ENCODE measurements at places on chromosomes 1 and 21.

GRCh38 chr1:60762911-60763310 is 319.4 kb upstream of the NFIA start:
- DNase-seq, result no peak

DNA sequence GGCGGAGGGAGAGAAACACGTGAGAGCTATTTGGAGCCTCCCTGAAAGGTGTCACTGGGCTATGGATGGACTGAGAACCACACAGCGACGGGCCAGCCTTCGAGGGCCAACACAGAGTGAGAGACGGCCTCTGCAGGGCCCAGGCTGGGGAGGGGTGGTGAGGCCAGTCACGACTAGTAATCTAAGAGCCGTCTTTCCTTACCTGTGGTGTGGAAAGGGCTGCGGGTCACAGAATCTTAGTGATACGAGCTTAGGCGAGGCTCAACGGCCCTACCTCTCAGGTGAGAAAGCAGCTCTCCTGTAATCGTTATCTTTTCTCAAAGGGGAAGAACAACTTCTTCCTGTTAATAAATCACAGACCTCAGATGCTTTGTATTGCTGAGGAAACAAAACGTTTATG is 33.4 kb upstream of the COX20 start:
- no peak for DNase-seq

DNA sequence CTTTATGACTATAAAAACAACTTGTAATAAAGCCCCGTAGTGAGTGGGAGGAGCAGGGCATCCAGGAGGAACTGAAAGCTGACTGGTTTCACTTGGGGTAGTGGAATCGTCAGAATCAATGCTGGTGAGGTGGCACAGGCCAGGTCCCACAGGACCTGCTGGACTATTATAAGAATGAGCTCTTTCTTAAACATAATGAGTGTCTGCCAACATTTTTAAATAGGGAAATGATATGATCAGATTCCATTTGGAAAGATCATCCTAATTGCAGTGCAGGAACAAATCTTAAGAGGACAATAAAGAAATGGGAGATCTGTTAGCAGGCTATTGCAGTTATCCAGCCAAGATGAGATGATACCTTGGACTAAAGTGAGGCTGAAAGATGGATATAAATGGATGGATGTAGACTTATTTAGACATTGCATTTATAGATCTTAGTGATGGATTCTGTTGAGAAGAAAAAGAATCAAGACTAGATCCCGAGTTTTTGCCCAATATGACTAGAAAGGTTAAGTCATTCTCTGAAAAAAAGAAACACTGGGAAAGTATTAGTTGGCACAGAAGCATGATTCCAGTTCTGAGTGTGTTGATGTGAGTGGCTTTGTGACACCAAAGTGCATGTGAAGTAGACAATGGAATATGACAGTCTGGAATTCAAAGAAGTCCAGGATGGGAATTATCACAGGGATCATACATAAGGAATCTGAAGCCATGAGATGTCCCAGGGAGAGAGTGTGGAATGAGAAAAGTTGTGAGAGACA is 153.3 kb upstream of the SGIP1 start:
- no peak for DNase-seq

GRCh38 chr21:43619856-43620255 is 39.4 kb downstream of the HSF2BP start:
- DNase-seq, result no peak

DNA sequence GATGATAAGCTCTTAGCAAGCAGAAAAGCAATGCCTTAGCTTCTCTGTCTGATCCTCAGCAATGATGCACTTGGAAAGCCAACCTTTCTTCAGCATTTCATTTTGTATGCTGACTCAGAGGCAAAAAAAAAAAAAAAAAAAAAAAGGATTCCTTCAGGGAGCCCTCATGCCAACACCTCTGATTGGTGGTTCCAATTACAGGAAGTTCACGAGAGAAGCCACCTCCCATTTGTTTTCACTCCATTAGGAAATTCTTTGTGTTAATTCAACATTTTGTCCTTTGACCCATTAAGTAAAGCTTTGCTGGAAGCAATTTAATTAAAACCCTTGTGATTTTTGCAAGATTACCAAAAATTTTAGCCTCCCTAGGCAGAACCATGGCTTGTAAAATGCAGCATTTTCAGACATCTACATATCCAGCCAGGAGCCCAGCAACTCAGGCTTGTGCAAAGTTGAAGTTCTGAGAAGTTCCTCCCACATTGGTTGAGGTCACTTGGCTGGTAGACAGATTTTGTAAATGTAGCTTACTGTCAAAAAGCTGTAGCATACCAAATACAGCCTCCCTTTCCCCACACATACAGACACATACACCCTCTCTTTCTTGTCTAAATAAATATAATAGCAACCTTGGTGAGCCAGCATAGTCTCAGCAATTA is 27.1 kb upstream of the VTCN1 start:
- DNase-seq, result no peak

- no peak for DNase-seq
Observed at GRCh38 chr1:161082996-161083747, 6.2 kb downstream of the NECTIN4 start.

- DNase-seq, result no peak
Observed at GRCh38 chr1:1915911-1916840, 1.1 kb downstream of the CALML6 start.

GRCh38 chr1:923131-923990 is at the start of gene SAMD11:
Gene SAMD11 (plus strand): TSS chr1:923923. CDS start chr1:924432, 509 bp downstream.
- peak; percentile 56 for DNase-seq

GRCh38 chr1:9903801-9904527 is 6.1 kb downstream of the CTNNBIP1 start:
- no peak for DNase-seq

- DNase-seq, result no peak
Observed at GRCh38 chr1:16442941-16443340, 2.4 kb downstream of the NECAP2 start.

GRCh38 chr1:31376375-31377134 is 3.7 kb upstream of the FABP3 start:
- DNase-seq, result no peak

DNA sequence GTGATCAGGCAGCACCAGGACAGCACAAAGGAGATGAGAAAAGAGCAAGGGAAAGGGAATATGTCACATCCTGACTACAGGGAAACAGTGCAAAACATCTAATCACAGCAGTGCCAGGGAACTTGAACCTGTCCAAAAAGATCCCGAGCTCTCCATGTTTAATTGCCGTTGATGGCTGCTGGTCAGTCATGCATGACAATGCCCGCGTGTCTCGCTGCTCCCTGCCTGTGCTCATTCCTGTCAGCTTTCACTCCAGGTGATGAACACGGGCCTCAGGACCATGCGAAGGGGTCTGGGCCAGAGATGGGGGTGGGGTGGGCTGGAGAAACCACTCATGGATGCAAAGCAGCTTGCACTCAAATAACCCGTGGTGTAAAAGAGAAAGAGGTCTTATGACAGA is 287.0 kb downstream of the GPATCH2 start:
- no peak for DNase-seq

GRCh38 chr1:228140724-228141225 is 696 bp downstream of the GUK1 start:
- no peak for DNase-seq

- DNase-seq, result no peak
Observed at GRCh38 chr1:40363721-40364120, 9.8 kb upstream of the SMAP2 start.

GRCh38 chr21:30126576-30126975 is 40.0 kb downstream of the CLDN17 start:
- no peak for DNase-seq

All from CD8-positive, alpha-beta T cell (primary cell).